Stimulated activated CD8-positive, alpha-beta memory T cell treated with anti-CD3 and anti-CD28 coated beads, Interleukin-4, amount 100 ng/mL, for 1 hour (primary cell): ENCODE measurements at places on chromosomes 12 and 14.

- DNase-seq: no peak
Observed at GRCh38 chr12:45890276-45890675, 100.1 kb downstream of the SCAF11 start.

- DNase-seq: peak; percentile 29
Observed at GRCh38 chr12:104485651-104486362, 29.1 kb downstream of the CHST11 start.

GRCh38 chr12:100564090-100564489 lies 9.4 kb upstream of the GAS2L3 start:
- DNase-seq: no peak

- no peak for DNase-seq
Observed at GRCh38 chr14:88025313-88025712, 20.4 kb downstream of the GPR65 start.

DNA sequence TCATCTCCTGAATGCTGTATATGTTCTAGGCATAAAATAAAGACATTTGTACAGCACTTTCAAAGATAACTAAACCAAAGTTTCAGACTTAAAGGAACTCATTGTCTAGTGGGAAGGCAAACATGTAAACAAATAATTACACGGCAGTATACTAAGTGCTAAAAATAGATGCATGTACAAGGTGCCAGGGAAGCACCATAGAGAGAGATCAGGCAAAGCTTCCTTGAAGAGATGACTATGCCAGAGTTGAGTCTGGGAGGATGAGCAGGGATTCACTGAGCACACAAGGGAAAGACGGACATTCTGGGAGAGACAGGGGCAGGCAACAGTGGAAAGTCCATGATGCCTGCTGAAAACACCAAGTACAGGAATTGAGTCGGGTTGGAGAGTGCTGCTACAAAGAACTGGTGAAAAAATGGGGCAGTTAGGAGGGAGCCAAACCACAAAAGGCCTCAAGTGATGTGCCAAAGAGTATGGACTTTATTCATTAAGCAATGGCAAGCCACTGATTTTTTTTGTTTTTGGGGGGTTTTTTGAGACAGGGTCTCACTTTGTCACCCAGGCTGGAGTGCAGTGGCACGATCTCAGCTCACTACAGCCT lies 26.8 kb downstream of the ANKS1B start:
- no peak for DNase-seq

DNA sequence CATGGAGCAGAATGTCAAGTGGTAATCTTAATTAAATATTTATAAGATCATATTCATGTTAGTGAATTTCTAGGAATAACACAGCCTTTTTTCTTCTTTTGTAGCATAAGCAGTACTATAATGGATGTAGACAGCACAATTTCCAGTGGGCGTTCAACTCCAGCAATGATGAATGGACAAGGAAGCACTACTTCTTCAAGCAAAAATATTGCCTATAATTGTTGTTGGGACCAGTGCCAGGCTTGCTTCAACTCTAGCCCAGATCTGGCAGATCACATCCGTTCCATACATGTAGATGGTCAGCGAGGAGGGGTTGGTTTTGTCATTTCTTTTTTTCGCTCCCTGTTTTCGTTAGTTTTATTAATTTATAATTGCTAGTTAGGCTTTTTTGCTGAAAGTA lies 23.1 kb downstream of the AEBP2 start:
- DNase-seq: no peak

DNA sequence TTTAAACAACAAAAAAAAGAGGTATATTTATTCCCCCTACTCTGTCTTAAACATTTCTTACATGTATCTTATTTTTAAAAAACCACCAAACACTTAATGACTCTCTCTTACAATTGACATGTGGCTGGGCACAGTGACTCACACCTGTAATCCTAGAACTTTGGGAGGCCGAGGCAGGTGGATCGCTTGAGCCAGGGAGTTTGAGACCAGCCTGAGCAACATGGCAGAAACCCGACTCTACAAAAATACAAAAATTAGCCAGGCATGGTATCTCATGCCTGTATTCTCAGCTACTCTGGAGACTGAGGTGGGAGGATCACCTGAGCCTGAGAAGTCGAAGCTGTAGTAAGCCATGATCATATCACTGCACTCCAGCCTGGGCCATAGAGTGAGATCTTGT lies 16.0 kb downstream of the SLC41A2 start:
- no peak for DNase-seq

GRCh38 chr12:68043435-68043834 lies 54.2 kb downstream of the IFNG-AS1 start:
- DNase-seq: no peak

DNA sequence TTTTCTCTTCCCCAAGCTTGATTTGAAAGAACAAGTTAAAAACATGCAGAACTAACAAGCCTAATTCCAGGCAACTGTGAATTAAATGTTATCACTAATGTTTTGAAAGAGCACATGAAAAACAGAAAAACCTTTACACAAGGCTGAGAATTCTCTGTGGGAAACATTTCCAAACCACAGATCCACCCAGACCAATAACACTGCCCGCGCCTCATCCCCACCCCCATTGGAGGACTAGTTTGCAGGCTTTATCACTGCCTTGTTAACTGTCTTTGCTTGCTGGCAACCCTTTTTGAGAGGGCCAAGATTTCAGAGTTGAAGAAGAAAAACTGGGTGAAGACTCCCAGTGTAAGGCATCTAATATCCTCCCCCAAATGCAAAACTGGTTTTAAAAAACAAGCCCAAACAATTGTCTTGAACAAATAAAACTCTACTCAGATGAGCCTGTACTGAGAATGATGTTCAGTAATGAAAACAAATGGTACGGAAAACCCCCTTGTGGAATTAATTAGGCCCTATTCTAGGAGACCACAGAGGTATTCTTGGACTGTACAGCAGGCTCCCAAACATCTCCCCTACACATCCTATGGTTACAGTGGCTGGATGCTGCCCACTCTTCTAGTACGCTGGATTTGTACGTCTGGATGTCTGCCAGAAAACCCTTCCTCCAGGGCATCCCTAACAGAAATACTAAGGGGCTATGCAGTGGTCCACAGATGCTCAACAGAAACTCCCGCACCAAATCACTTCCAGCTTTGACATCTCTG lies 5.8 kb downstream of the MAX start:
- no peak for DNase-seq

GRCh38 chr12:13702381-13702780 lies 279.0 kb downstream of the GRIN2B start:
- DNase-seq: no peak

- no peak for DNase-seq
Observed at GRCh38 chr14:66403183-66403582, 83.0 kb upstream of the CCDC196 start.

GRCh38 chr14:96195441-96196081 lies 9.1 kb upstream of the BDKRB2 start:
- DNase-seq: no peak

DNA sequence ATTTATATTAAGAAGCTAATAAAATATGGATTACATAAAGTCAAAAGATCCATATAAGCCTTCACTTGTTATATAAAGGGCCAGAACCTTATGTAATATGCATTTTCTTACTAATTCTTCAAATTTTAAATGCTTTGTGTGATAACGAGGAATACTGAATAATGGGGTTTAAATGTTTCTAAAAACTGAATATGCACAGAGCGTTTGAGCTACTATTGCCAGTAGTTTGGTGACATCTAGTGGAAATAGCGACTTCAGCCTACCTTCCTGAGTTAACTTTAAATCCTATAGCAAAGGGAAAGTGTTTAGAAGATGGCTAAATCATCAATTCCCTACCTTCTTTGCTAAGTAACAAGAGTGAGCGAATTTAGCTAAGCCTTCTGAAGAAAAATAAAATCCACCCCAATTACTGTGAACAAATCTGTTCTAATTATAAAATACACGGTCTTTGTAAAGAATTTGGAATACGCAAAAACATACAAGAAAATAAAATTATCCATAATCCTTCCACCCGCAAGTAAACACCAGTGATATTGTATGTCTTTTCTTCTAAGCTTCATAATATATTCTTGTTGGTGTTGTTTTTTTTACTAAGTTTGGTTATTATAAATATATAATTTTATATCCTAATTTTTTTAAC lies 115.5 kb upstream of the G2E3 start:
- DNase-seq: no peak

GRCh38 chr12:5489760-5490406 lies 58.0 kb downstream of the NTF3 start:
- no peak for DNase-seq

- no peak for DNase-seq
Observed at GRCh38 chr14:98542316-98542715, 729.7 kb downstream of the BCL11B start.
